ENCODE measurements at places on chromosomes 1 and 21. TPM values are rescaled to one million over a fixed set of nuclear protein-coding genes. Genes with fewer than 3 reads are reported as not detected.

DNA sequence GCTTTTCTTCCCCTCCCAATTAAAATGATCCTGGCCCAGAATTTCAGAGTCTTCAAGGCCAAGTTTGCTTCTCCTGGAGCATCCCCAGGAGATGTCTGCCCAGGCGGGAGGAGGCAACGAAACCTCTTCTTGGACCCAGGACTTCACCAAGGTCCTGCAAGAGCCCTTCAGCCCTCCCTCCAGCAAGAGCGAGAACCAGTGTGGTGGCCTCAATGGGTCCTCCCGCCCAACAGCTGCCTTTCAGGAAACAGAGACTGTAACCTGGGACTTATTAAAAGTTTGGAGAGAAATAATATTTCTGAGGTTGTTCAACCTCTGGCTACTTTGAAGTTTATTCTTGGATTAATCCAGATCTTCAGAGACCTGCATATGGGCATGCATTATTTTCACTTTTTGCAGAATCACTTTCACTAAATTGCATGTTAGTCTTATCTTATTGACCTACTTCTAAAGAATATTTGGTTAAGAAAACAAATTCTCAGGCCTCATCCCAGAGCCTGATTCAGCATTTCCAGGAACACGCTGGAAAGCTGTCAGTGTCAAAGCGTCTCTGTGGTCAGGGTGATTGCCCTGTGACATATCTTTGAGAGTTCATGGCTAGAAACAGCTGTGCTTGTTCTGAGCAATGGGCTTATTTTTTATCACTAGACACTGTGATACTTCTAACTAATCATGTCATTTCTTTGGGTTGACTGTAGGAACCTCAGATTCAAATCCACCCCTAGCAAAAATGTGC, 66.0 kb upstream of the CLDN14 start:
- no peak for DNase-seq

- DNase-seq = no peak
Measured at GRCh38 chr1:82161700-82162141, 361.0 kb downstream of the ADGRL2 start.

- no peak for DNase-seq
Measured at GRCh38 chr1:59577774-59578173, 237.0 kb upstream of the HOOK1 start.

DNA sequence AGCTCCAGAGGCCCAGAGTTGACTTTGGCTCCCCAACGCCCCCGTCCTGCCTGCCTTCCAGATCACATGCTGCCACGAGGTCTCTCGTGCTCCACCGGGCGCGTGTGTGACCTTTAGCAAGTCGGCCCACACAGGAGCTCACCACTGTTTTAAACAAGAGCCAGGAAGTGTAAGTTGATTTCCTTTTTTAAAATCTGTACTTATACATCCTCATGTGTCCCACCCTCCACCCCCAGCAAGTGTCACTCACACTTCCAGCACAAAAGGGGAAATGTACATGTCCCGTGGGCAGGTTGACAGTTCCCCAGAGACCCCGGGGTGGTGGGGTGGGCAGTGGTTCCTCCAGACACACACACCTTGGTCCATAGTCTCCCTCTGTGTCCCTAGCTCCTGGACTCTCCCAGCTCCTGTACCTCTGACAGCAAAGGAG, 84.4 kb downstream of the STUM start:
- DNase-seq = no peak

DNA sequence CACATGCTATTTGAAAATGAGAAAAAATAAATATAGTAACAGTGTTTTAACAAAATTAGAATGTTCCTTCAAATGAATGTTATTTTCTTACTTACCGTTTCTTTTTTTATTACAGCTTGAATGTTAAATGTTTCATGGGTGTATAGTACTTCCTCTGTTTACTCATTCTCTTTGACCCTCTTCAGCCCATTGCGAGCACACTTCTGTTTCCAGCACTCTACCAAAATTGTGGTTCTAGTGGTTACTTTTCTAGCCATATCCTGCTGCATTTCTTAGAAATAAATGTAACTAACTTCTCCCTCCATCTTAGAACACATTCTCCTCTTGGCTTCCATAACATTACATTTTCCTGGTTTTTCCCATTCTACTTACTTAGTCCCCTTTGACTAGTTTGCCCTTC, 190.0 kb upstream of the C1orf105 start:
- DNase-seq = no peak

The CCDC17 gene
- total RNA-seq = 7.6 TPM

All from CD4-positive, alpha-beta memory T cell (primary cell).